Adrenal gland (tissue), 19 donors: ENCODE measurements at places on chromosomes 1 and 21.
A peak's percentile ranks its signal among the peaks of the same experiment; 100 is the strongest.

DNA sequence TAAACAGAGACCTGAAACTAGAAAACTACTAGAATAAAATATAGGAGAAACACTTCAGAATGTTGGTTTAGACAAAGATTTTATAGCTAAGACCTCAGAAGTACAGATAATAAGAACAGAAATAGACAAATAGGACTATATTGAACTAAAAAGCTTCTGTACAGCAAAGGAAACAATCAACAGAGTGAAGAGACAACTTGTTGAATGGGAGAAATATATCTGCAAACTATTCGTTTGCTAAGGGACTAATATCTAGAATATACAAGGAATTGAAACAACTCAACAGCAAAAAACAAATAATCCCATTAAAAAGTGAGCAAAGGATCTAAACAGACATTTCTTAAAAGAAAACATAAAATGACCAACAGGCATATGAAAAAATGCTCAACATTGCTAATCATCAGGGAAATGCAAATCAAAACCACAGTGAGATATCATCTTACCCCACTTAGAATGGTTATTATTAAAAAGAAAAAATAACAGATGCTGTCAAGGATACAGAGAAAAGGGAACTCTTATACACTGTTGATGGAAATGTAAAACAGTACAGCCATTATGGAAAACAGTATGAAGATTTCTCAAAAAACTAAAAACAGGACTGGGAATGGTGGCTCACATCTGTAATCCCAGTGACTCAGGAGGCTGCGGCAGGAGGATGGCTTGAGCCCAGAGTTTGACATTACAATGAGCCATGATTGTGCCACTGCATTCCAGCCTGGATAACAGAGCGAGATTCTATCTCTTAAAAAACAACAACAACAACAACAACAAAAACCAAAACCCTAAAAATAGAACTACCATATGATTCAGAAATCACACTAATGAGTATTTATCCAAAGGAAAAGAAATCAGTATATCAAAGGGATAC, 37.3 kb upstream of the ZSWIM5 start:
- no peak for DNase-seq

GRCh38 chr1:234154320-234155251, 218.7 kb upstream of the COA6 start:
- no peak for DNase-seq

- DNase-seq: no peak
Measured at GRCh38 chr1:109609881-109610280, 9.5 kb downstream of the GNAT2 start.

DNA sequence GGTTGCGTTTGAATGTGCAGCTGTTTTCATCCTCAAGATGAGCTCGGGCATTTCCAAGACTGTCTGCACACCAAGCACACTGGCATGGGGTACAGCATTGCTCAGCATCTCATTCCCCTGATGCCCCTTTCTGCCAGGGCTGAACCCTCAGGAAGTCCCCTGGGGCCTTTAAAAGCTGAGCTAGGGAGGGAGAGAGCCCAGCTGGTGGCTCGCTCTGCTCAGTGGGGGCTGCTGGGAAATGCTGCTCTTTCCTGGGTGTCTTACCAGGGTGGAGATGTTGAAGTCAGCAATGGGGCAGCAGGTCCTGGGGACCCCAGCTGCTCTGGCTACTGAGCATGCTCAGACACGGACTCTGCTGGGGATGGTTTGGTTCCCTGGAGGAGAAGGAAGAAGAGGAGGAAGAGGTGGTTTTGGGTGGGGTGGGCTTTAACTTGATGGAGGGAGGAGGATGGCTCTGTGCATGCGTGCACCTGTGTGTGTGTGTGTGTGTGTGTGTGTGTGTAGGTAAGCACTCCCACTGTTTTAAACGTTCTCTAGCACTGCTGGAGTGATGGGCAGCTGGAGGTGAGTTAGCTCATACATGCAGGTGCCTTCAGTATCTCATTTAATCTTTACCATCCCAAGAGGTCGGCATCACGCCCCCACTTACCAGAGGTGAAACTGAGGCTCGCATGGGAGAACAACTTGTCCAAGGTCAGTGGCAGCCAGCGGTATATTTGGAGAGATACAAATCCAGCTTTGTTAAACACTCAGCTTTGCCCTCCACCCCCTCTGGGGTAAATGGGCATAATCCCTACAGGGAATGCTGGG, 40.9 kb downstream of the ACTL8 start:
- DNase-seq: no peak

- DNase-seq: no peak
Measured at GRCh38 chr1:64540265-64540791, 70.4 kb downstream of the CACHD1 start.

GRCh38 chr1:113185463-113186104, 112.6 kb downstream of the LRIG2 start:
- no peak for DNase-seq

DNA sequence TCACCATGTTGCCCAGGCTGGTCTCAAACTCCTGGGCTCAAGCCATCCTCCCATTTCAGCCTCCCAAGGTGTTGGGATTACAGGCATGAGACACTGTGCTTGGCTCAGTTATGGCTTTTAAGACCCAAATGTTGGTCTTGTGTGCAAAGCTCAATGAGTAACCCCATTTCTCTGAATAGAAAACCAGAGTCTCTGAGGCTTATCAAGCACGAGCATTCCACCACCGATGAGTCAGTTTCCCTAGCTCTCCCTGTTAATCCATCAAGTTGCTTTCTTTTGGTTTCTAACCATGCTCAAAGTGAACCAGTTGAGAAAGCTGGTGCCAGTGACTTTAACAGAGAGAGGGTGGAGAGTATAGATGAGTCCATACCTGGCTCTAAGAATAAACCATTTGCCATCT, 350.9 kb upstream of the ADGRL2 start:
- DNase-seq: no peak

GRCh38 chr1:55726994-55727393, 511.8 kb upstream of the USP24 start:
- DNase-seq: no peak

DNA sequence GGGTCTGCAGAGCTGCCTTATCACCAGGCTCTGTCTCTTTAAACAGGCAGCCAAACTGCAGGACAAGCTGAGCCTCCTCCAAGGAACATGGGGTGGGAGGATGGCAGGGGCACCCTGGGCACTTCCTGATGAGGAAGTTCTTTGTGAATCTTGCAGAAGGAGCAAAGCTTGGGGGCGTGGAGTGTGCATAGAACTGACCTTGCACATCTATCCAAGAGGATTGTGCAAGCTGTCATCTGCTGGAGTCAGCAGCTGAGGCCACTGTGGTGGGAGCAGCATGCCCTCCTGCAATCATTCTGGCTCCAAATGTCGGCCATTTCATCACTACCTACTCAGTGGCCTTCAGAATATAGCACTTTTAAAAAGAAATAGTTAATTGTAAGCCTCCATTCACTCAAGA, 182.2 kb downstream of the AJAP1 start:
- peak; percentile 34 for DNase-seq

DNA sequence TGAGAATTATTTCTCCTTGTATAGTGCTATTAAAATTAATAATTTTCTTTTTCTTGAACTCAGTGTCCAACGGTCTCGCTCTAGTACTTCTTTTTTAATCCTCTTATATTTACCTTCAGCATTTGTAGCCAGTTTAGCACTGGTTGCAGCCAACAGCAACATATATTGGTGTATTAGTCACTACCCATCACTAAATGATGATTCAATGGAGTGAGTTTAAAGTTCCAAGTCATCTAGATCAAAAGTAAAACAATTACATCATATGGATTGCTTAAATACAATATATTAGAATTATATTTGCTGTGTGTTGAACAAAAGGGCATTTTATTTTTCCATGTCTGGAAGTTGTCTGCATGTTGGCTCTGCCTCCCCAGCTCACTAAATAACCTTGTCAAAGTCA, 591.8 kb downstream of the ADGRL2 start:
- DNase-seq: no peak

DNA sequence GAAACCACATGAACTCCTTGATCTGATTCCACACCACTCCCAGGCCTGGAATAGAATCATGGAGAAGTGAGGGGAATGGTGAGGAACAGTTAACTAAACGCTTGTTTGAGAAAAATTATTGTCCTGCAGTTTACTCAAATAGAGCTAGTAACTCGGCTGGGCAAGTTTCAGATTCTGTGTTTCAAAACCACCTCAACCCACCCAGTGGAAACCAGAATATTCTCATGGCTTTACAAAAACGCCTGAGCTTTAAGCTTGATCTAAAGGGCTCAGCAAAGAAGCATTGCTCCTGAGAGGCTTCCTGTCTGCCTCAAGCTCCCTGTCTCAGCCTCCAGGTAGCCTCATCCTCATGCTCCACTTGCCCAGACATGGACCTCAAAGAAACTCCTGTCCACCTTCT, 16.6 kb downstream of the TCHHL1 start:
- DNase-seq: no peak

GRCh38 chr1:35298464-35298863, 30.0 kb downstream of the ZMYM4 start:
- no peak for DNase-seq

DNA sequence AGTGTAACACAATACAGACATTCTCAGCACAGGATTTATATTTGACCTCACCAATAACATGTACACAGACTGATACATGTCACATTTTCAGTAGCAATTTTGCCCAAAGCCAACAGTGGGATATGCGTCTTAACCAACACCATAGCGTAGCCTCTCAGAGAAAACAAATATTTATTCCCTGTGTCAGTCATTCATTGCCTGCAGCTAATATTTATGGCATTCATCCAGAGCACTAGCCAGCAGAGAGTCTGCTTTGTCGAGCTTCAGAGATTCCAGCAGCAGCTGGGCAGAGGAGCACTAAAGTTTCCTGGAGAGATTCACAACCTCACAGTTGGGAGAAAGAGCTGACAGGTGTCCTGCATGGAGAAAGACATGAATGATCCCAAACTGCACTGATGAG, 400.7 kb upstream of the DAB1 start:
- DNase-seq: no peak

DNA sequence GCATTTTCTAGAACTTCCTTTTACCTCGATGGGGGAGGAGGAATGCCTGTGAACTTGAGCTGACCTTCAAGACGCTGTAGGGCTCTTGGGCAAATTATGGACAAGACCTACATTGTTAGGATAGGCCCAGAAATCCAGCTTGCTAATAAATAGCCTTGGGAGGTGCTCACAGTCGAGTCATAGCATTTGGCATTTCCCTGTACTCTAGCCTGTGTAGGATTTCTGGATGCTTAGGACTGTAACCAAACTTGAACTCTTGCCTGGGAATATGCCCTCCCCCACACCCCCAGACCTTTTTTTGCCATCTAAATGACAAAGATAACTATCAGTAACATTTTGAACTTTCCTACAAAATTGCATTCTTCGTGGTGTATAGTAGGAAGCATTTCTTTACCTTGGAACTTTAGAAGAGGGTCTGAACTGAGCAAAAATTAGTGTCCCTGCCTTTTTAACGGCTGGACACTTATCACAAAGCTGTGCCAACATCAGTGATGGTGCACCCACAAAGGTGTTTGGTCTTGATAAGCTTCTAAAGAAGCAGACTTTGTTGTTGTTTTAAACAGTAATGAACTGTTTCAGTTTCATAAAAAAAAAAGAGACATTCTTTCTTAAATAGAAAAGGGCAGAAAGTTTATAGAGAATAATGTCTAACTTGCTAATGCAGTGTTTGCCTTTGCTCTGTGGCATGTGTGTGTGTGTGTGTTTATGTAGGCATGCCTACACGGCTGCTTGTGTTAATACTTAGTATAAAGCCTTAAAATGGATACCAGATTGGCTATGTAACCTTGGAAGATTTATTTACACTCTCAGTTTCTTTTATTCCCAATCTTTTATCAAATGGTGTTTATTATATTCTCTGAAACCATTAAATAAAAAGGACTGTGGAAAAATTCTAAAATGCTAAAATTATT, 88.2 kb downstream of the NFIA start:
- DNase-seq: no peak

DNA sequence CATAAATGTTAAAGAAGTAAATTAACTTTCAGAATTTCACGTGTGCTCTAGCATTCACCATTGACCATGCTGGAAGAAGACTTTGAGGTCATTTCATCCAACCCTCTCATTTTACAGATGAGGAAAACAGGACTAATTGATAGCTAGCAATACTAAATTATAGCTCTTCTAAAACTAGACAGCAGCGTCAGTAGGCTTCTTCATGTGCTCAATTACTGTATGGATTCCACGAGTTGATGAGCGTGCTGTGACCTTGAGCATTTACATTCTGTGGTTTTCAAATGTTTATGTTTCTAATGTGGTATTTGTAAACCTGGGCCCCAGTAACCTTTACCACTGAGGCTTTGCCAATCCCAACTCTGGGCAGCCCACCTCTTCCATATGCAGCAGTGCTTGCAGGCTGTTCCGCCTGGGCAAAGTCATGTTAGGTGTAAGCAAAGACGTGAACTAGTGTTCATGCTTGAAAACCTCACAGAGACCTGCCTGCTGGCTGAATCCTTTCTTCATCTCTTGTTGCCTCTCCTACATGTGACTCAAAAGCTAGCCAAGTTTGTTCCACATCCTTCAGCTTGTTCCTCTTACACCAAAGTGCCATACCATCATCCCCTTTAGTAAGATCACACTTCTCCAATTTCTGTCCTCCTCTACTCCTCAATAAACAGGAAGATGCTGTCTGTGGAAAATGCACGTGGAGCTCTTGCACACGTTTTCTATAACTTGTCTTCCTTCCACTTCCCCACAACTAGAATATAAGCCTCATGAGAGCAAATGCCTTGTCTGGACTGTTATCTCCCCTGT, 17.2 kb downstream of the KCNJ15 start:
- DNase-seq: no peak

DNA sequence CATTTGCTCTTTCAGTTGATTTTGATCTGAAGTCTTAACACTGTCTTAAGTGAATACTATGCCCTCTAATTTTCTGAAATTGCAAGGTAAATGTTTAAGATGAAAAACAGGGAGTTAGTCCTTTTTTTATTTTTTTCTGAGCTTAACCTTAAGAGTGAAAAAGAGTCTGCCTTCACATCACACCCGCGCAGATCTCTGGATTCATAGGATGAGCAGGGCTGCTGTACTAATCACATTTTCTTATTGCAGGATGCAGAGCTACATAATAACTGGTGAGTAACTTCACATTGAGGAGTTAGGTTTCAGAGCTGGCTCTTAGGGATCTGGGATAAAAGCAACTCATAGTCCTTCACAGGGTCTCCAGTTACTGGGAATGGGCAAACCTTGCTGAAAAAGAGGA, 188.7 kb upstream of the ATP1B1 start:
- no peak for DNase-seq

DNA sequence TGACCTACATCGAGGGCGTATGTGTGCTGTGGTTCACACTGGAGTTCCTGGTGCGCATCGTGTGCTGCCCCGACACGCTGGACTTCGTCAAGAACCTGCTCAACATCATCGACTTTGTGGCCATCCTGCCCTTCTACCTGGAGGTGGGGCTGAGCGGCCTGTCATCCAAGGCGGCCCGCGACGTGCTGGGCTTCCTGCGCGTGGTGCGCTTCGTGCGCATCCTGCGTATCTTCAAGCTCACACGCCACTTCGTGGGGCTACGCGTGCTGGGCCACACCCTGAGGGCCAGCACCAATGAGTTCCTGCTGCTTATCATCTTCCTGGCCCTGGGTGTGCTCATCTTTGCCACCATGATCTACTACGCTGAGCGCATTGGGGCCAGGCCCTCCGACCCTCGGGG, 13.0 kb downstream of the KCNC4 start:
- DNase-seq: no peak
